ENCODE measurements at places on chromosomes 2 and 18.

DNA sequence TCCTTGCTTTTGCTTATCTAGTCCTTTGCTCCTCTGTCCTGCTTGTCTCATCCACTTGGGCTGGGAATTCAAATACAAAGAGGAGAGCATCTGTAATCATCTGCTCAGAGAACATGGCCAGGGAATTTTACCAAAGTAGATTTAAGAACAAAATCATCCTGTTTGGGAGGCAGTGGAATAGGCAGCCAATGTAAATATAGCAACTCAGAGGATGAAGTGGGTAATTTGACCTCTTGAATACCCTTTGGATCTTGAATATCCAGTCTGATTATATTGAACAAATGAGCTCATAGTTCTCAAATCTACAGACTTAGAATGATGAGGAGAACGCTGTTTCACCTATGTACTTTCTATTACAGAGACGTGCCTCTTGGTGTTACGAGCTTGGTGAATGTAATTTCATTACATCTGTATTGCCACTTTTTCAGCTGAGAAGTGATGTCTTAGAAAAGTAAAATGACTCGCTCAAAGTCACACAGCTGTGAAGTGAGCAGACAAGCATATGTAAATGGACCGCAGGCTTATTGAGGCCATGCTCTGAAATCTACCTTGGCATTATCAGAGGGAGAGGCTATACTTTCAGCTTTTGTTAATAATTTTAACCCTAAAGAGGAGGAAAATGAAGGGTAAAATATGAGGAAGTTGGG lies 266.3 kb downstream of the MTX2 start:
- no peak for DNase-seq

DNA sequence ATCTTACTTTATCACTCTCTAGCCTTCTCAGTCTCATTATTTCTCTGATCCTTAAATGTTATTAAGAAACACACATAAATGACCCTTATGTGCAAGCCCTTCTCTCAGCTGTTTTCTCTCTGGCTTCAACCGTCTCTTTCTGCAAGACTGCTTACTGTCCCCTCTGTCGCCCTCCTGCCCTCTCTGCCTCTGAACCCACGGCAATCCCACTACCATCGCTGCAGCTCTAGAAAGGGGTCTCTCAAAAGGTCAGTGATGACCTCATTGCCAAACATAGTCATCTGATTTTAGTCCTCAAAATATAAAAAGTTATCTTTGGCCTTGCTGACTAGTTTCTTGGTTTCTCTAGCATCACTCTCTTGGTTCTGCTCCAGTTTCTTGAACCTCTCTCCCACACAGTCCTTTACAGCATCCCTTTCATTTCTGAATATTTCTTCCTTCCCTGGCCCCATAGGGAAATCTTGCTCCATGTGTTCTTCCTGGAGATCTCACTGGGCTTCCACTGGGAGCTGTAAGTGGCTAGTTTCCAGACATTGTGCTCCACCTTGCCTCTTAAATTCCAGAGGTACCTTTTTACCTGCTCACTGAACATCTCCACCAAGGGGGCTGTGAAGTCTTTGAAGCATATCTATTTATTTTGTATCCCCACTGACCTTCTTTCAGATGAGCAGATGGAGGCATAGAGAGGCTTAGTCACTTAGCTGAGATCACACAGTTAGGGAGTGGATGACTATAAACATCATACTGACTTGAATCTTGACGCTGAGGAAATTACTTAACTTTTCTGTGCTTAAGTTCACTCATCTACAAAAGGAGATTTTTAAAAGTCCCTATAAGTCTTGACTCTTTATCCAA lies 96.2 kb downstream of the PDE1A start:
- DNase-seq: no peak

DNA sequence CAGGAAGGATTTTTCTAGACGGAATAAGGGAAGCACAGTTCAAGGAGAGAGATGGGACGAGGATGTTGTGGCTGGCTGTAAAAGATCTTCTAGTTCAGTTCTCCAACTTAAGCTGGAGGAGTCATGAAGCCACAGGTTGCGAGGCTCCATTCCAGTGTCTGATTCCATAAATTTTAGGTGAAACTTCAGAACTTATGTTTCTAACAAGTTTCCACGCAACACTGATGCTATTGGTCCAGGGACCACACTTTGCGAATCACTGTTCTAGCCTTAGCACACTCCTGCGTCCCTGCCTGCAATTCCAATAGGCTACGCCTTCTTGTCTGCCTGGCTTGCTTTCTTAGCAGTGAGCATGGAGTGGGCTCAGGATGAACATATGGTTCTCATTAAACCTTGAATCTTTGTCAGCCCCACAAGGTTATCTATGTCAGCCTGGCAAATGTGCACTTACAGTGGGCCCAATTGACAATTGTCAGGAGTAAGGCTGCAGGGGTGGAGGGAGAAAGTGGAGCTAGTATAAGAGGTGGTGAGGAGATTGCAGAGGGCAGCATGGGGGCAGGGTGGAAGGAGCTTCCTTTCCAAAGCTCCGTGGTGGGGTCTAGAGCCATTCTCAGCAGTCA lies 438.1 kb upstream of the ST6GAL2 start:
- no peak for DNase-seq

GRCh38 chr2:134858245-134858644 lies 19.8 kb downstream of the ACMSD start:
- DNase-seq: no peak

DNA sequence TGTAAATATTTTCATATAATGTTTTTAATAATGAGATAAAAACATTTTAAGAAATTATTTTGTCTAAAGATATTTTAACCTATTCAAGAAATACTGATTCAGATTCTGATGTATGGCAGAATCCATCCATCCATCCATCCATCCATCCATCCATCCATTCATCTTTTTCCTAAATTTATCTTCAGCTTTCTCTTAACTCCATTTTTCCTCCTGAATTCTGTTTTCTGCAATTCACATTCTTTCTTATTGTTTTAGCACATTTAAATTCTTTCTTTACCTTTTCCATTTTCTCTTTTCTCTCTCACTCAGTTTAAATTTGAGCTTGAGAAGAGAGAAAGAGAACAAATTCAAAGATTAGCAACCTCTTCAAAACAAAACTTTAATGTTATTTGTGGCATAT lies 3.6 kb downstream of the LRP1B start:
- no peak for DNase-seq

DNA sequence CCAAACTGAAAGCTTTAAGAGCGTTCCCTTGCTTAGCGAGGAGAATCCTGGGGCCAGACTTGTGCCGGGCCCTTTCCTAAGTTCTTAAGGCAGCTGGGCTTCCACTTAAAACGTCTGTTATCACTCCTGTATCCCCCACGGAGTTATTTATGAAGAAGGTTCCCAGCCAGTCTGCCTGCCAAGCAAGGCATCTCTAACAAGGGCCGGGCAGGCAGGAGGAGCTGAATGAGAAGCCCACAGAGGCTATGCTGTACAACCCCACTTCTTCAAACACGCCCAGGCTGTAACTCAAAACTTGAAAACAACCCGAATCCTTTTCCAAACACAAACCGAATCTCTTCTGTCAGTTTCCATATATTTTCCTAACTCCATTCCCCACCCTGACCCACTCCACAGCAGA lies 39.0 kb upstream of the ZFP36L2 start:
- DNase-seq: no peak

DNA sequence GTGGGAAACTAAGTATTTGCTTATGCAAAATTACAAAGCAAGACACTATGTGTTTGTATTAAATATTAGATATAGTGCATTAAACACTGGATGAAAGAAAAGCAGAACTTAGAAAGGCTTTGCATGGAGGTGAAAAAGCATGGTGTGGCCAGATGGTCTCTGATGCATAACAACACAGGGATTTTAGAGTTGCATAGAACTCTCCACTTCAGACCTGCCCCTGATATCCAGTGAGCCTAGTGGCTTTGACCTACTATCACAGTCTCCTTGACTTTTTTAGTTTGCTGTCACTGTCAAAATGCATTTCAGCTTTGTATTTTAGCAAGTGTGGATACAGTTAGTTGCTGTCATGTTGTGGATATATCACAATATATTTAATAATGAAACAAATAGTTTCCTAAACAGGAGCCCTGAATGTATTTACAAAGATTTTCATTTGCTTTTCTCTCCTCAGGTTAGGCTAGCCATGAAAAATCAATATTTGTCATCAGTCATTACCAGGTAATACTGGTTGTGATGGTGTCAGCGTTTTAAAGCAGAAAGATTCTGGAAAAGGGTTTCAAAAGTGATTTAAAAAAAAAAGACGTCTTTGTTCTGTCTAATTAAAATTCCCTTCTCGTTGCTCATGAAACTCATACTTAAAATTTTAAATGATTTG lies 5.2 kb downstream of the CSRNP3 start:
- DNase-seq: no peak

DNA sequence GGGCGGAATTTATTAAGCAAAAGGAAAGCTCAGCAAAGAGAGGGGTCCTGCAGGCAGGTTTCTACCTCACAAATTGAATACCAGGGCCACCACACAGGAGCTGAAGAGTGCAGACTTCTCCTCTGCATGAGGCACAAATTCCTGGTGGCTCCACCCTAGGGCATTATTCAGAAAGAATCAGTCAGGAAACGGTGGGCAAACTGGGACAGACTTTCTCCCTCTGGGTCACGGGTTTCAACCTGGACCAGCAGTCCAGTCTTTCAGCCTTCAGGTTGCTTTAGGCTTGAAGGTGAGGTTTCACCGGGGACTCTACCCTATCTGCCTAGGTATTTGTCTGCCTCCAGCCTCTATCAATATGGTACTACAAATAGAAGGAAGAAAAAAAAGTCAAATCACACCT lies 41.8 kb downstream of the ACSL3 start:
- no peak for DNase-seq

- DNase-seq: no peak
These were observed 106.0 kb downstream of the SETBP1 start for GRCh38 chr18:44786688-44787087.

GRCh38 chr2:62801814-62802523 lies 96.5 kb downstream of the EHBP1 start:
- DNase-seq: no peak

GRCh38 chr2:149972066-149972465 lies 384.5 kb upstream of the MMADHC start:
- DNase-seq: no peak

GRCh38 chr18:53033128-53033527 lies 693.1 kb downstream of the DCC start:
- no peak for DNase-seq

All from activated T-cell treated with anti-CD3 and anti-CD28 coated beads, Interleukin-2, amount 50 U/mL, for 24 hours (primary cell).